Panc1 (cell line): ENCODE measurements at places on chromosomes 7 and 10.

DNA sequence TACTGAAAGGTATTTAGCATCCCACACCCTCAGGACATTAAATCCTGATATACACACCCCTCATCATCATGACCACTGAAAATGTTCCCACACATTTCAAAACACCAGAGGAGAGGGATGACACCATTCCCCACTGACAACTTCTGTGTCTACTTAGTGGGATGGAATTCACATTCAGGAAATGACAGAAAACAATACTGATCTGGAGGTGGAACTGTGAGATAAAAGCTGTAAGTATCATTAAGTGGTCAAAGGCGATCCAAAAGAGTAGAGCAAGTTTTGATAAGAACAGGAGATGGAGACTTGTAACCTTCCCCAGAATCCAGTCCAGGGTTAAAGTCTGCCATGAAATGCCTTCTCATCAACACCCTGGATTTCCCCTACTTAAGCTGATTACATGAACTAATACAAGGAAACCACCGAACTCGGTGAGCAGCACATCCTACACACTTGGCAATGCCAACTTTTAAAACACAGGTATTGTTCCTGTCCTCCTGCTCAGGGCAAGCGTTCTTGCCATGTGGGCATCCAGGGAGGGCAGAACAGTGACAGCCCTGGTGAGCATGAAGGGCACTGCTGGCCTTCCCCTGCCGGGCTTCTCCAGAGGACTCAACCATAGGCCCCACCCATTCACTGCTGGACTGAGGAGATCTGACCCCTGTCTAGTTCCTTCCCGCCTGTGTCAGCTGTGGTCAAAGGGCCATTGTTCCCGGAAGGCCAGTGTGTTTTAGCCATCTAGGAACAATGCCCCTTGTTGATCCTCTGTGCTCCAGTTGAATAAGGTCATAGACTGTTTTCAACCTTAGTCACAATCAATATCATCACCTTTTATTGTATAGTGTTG is 85.0 kb downstream of the SGMS1 start:
- DNase-seq = no peak

GRCh38 chr7:105932835-105933477 is 30.1 kb upstream of the CDHR3 start:
- no peak for DNase-seq

- no peak for DNase-seq
Observed at GRCh38 chr7:40760293-40760964, 625.6 kb downstream of the SUGCT start.

- DNase-seq = no peak
Observed at GRCh38 chr7:41030673-41031072, 672.2 kb downstream of the INHBA start.

GRCh38 chr10:71927776-71928592 is 36.2 kb upstream of the CHST3 start:
- DNase-seq = no peak
